ENCODE measurements at places on chromosomes 4 and X. TPM values are rescaled to one million over a fixed set of nuclear protein-coding genes. Genes with fewer than 3 reads are reported as not detected.

GYPE gene
- 0.25 TPM for total RNA-seq

PRKG2 gene
- 9.6 TPM for total RNA-seq

SCD5 gene
- 271 TPM for total RNA-seq

FMR1NB gene
- total RNA-seq: not detected

CLDN22 gene
- not detected for total RNA-seq

SLC26A1 gene
- 2.5 TPM for total RNA-seq

DDX53 gene
- not detected for total RNA-seq

P2RY4 gene
- not detected for total RNA-seq

XAGE1A gene
- not detected for total RNA-seq

ITIH6 gene
- total RNA-seq: not detected

P2RY8 gene
- total RNA-seq: not detected

CLTRN gene
- total RNA-seq: 0.25 TPM

ENPEP gene
- total RNA-seq: 1.7 TPM

BEND2 gene
- under 0.01 TPM for total RNA-seq

HAUS3 gene
- 27.0 TPM for total RNA-seq

PQBP1 gene
- total RNA-seq: 31.2 TPM

GPM6B gene
- 323 TPM for total RNA-seq

LSM6 gene
- 21.1 TPM for total RNA-seq

ABCG2 gene
- 15.5 TPM for total RNA-seq

RS1 gene
- total RNA-seq: not detected

APELA gene
- 0.25 TPM for total RNA-seq

FGB gene
- not detected for total RNA-seq

PDE6B gene
- total RNA-seq: 4.7 TPM

DOK7 gene
- total RNA-seq: 0.49 TPM

MAGEA9B gene
- under 0.01 TPM for total RNA-seq

RBMXL3 gene
- total RNA-seq: not detected

IL1RAPL2 gene
- total RNA-seq: 10.8 TPM

PNMA6F gene
- 0.49 TPM for total RNA-seq

ADGRG4 gene
- total RNA-seq: not detected

HTT-AS gene
- not detected for total RNA-seq

PIR gene
- 2.0 TPM for total RNA-seq

ARL9 gene
- total RNA-seq: 2.0 TPM

MAGEB2 gene
- not detected for total RNA-seq

STAP1 gene
- total RNA-seq: not detected

ARMCX5 gene
- 35.9 TPM for total RNA-seq

STK26 gene
- 0.98 TPM for total RNA-seq

NPNT gene
- 47.9 TPM for total RNA-seq

TRIM75 gene
- not detected for total RNA-seq

XAGE1B gene
- total RNA-seq: not detected

SH2D1A gene
- total RNA-seq: 0.25 TPM

SHOX gene
- 0.25 TPM for total RNA-seq

Measured in temporal lobe (tissue), 4 donors.